ENCODE measurements at places on chromosomes 12 and 14.

GRCh38 chr12:89424389-89424788 is 72.1 kb upstream of the DUSP6 start:
- peak; percentile 62 for DNase-seq

GRCh38 chr14:72061718-72062117 is 129.5 kb downstream of the RGS6 start:
- no peak for DNase-seq

GRCh38 chr12:66156654-66157053 is 13.1 kb downstream of the TMBIM4 start:
- no peak for DNase-seq

- no peak for DNase-seq
Observed at GRCh38 chr12:51925346-51926063, 18.2 kb downstream of the ACVRL1 start.

DNA sequence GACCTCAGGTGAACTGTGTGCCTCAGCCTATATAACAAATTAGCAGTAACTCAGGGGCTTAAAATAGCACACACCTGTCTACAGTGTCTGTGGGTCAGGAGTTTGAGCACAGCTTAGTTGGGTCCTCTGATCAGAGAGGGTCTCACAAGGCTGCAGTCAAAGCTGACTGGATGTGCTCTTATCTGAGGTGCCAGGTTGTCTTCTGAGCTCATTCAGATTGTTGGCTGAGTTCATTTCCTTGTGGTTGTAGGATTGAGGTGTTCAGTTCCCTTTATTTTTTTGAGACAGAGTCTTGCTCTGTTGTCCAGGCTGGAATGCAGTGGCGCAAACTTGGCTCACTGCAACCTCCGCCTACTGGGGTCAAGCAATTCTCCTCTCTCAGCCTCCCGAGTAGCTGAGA is 164.7 kb downstream of the ADCK1 start:
- no peak for DNase-seq

- peak; percentile 73 for DNase-seq
Observed at GRCh38 chr12:48815126-48816110, 2.9 kb upstream of the CACNB3 start.

DNA sequence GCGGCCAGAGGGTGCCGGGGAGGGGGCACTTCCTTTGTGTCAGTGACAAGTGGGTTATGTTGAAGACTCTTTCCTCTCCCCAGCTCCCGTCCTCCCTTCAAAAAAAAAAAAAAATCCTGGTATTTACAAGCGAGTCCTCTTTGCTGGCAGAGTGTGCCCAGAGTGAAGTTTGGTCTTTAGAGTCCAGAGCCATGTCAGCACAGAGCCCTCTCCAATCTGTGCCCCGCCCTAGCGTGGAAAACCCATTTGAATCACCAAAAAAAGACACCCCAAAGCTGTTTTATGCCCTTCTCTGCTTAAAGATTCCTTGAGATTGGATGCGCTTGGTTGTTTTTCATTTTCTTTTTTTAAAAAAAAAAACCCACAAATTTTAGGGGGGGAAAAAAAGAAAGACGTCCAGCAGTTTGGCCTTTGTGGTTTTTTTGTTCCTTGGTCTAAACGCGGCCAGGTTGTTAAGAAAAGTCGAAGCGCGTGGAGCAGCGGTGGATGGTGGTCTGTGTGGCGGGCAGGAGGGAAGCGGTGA is 3.3 kb downstream of the NKX2-1 start:
- no peak for DNase-seq

DNA sequence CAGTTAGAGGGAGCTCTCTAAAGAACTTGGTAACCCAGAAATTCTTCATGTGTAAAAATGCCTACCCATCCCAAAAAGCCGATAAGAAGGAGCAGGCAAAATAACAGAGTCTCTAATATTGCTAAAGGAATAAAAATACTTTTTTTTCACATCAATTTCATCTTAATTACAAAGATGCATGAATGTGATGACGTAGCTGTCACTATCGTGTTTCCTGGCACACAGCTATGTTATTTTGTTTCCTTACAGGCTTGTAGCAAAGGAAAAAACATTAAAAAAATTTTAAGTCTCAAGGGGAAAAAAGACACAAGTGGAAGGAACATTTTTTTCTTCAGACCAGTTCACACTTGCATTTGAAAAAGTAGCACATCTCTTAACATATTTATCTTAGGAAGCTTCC is 10.3 kb upstream of the LGALS3 start:
- DNase-seq, result no peak

- DNase-seq, result no peak
Observed at GRCh38 chr12:112676507-112676906, 115.0 kb upstream of the RPH3A start.

Measured in suppressor macrophage treated with lipopolysaccharide for 4 hours (primary cell).